ENCODE measurements at places on chromosomes 13 and 19.

GRCh38 chr13:49098771-49099512 is 121.2 kb upstream of the MLNR start:
- DNase-seq: no peak

DNA sequence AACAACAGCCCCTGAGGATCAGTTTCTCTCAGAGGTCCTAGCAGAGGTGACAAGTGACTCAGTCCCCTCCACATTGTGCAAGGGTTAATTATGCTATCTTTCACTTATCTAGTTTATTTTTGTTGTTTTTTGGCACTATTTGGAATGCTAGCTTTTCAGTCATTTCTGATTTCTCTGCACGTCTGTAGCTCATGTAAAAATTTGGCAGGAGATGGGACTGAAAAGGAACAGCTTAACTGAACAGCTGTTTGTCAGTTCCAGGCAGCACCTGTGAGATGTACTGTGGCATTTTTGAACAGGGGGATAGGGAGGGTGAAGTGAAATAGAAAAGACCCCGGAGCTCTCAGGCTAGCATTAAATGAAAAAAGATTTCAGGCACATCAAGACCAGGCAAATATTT is 313.5 kb downstream of the SUCLA2 start:
- DNase-seq: no peak

DNA sequence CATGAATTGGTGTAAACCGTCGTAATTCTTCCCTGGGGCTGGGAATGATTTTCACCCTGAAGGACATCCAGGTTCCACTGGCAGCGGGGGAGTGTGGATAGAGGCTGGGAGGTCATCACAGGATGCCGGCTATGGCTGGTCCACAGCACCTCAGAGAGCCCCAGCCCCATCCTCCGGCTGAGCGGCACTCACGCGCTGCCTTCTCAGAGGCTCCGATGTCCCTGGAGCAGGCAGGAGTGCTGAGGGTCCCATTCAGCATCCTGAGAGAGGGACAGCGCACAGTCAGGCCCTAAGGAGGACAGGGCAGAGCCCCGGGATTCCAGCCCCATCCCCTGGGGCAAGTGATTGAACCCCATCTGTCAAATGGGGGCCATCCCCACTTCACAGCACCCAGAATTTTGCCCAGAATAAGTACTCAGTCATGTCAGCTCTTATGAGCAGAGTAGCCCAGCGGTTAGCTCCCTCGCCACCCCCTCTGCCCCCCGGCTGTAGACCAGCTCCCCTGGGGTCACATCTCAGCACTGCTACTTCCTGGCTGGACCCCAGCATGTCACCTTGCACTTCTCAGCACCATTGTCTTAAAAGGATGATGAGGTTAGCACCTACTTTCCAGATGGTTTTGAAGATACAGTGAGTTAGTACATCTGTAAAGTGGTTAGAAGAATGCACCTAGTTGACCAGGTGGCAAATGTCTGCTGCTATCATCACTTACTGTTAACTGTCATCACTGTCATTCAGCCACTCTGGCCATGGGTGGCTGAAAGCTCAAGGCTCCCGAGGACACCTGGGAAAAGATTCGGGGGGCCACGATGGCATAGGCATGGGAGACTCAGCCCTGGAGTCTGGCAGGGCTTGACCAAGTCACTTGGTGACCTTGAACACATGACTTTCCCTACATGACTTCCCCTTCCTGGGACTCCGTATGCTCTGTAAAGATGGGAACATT is 11.9 kb downstream of the GRAMD1A start:
- no peak for DNase-seq

GRCh38 chr13:67226696-67227095 is 3.4 kb downstream of the PCDH9 start:
- DNase-seq: no peak

DNA sequence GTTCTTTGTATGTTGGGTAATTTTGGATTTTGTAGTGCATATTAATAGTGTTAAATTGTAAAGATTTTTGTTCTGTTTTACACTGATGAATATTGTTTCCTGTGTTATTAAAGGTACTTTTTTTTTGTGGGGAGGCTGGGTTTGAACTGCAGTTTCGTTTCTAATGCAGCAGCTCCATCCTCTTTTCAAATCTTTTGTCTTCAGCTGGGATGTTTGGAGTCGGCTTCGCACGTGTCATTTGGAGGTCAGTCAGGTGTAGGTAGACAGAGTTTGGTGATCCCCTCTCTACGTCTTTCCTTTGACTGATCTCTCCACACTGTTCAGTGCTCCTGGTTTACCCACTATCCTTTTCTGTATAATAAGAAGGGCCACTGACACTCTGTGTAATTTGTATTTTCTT is 30.3 kb downstream of the TDRD3 start:
- no peak for DNase-seq

- DNase-seq: no peak
Measured at GRCh38 chr13:102293723-102294122, 108.1 kb downstream of the FGF14 start.

- DNase-seq: no peak
Measured at GRCh38 chr13:79228972-79229371, 177.1 kb downstream of the RBM26 start.

GRCh38 chr19:49201042-49201441 is 43.5 kb downstream of the TRPM4 start:
- DNase-seq: no peak

DNA sequence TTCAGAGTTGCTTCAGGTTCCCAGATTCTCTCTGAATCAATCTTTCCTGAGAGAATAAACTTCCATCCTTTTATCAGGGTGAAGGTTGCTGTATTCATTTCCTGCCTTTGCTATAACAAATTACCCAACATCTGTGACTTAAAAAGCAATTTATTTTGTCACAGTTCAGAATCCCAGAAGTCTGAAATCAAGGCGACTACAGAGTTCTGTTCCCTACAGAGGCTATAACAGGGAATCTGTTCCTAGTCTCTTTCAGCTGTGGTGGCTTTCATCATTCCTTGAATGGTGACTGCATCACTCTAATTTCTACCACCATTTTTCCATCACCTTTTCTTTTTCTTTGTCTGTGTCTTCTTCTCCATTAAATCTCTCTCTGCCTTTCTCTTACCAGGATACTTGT is 459.3 kb upstream of the PRR20A start:
- DNase-seq: no peak

GRCh38 chr19:15010501-15011300 is 31.0 kb upstream of the SLC1A6 start:
- no peak for DNase-seq

Measured in activated CD4-positive, alpha-beta T cell treated with anti-CD3 and anti-CD28 coated beads, Interleukin-2, amount 50 U/mL, for 4 hours (primary cell).